NCI-H82 (cell line): ENCODE measurements at places on chromosomes 4 and X.
A peak's percentile ranks its signal among the peaks of the same experiment; 100 is the strongest.

DNA sequence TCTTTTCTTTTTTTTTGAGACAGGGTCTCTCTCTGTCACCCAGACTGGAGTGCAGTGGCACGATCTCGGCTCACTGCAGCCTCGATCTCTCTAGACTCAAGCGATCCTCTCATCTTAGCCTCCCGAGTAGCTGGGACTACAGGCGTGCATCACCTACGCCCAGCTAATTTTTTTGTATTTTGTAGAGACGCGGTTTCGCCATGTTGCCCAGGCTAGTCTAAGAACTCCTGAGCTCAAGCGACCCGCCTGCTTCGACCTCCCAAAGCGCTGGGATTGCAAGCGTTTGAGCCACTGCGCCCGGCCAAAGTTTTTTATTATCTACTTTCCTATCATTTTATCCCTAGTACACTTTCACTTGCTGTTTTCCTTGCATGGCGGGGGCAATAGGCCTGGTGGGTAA, 1.4 kb downstream of the UBA6 start:
- no peak for DNase-seq

- no peak for DNase-seq
These were observed 550.7 kb upstream of the SLIT2 start for GRCh38 chr4:19700992-19701391.

DNA sequence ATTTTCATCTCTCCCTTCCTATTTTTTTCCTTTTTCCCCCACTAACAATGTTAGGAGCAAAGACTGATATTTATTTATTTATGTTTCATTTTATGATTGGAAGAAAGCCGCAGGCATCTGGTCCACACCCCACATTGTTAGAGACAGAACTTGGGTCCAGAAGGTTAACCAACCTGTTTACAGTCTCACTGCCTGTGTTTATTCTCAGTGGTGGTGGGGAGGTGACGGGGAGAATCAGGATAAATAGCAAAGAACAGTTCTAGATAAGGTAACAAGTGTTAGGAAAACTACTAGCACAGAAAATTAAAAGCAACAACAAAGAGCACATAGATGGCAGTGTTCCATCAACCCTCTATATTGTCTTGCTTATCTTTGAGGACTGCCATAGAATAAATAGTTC, 301.7 kb upstream of the DIPK2B start:
- no peak for DNase-seq

- no peak for DNase-seq
These were observed 13.6 kb downstream of the UNC5C start for GRCh38 chr4:95535180-95535579.

DNA sequence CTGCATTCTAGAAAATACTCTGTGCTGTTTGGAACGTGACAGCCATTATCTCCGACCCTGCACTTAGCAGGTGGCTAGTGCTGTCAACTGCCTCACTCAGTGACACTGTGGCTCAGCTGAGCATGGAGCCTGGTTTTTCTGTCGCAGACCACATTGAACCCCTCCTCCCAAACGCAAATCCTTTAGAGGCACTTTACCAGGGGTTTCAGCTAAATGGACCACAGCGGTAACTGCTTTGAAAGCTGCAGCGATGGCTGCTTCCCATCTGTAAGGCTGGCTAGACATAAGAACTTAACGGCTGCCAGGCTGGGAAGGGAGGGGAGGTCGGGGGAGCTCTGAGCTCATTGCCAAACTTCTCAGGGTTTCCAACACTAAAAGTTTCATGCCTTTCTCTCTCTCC, 8.1 kb downstream of the SLC34A2 start:
- DNase-seq, result no peak

DNA sequence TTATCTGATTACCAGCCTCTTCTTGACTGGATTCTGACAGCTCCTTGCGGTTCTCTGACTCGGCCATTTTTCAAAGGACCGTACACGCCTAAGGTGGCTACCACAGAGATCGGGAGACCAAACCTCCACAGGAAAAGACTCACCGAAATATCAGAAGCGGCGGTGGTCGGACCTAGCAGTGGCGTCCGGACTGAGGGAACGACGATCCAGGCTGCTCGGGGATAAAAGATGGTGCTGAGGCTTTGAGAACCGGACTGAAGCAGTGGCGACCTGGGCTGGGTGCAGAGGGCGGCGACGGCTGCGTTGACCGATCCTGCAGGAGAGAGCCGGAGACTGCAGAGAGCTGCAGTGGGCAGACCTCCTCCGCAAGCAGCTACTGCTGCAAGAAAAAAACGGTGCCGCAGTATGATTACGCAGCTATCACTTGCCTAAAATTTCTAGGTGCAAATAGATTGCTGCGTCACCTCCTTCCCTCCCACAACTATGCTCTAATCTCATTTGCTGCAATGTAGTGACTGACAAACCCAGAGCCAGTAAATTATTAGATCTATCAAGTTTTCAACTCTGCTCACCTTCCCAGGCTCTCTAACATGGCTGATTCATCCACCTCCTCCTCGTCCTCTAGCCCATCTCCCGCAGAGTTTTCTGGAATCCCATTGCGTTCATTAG, at the start of gene NAP1L2:
TSS of gene NAP1L2 (minus strand) at position 426 of the 669 bp plus-strand sequence. CDS start at position 67, 359 bp downstream.
- DNase-seq, result peak; percentile 13

DNA sequence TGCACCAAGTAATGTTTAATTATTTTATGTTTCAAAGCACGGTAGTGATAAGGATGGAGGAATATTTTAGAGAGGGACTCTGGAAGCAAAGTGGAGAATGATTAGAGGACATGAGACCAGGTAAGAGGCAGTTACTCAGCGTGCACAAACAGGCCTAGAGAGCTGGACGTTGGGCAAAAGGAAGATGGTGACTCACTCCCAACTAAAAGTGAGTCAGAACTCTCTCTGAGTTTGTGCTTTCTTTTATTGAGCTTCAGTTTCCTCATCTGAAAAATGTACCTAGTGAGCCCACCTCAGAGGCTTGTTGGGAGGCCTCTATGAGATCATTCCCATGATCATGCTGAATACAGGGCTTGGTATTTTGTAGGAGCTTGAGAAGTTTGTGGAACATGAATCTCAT, 1.6 kb upstream of the ZC4H2 start:
- no peak for DNase-seq

DNA sequence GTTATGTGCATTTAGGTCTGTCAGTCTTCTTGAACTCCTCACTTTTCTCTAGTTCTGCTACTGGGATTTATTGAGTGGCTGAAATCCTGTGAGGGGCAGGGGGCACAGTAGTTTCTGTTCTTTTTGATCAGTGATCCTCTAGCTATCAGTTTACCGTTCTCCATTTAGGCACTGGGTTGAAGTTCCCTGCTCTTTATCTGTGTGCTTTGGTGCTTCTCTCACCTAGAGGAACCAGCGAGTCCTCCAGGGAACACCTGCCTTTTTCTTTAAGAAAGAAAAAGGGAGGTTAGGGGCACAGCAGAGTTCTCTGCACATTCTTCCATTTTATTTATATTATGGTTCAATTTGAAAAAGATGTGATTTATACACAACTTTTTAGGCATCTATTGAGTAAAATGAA, 503.0 kb upstream of the AGA start:
- no peak for DNase-seq

DNA sequence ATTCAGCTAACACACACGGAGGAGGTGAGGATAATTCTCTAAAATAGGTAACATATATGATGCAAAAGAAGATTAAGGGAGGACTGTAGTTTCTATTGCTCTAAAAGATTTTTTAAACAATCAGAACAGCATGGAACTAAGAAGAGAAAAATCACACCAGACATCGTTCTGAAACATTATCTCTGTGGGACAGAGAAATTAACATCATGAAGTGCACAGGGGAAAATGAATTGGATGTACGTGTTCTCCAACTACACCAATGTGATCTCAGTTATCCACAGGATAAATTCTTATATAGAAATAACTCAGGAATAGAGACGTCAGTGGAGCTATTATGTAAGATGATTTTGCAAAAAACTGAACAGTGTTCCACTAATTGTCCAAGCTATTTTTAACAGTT, 614.1 kb upstream of the HS3ST1 start:
- DNase-seq, result no peak

DNA sequence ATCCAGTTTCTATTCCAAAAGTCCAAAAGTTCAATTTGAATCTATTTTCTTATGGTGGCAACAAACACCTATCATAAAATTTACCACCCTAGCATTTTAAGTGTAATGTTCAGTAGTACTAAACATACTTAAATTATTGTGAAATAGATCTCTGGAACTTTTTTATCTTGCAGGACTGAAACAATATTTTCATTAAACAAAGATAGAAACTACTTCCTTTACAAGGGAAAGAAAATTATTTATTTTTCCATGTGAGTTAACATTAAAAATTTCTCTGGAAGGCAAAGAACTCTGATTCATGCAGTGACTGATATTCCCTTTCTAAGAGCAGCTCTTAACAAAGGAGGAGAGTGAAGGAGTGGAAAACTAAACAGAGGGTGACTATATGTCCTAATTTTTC, 40.2 kb downstream of the ADH7 start:
- no peak for DNase-seq

DNA sequence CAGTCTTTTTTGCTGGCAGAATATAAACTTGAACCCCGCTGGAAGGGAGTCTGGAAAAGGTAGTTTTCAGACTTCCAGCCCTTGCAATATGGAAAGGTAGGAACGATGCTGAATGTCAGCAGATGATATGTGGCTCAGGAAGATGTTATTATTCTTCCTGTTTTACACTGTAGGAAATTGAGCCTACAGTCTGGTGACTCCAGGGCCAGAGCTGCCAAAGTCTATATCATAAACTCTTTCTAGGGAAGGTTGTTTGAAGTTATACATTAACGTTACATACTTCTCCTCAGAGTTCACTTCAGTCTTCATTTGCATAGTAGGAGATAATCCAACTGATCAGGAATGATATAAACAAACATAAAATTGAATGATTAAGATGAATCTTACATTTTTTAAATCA, 141.3 kb downstream of the FAT4 start:
- DNase-seq, result no peak

DNA sequence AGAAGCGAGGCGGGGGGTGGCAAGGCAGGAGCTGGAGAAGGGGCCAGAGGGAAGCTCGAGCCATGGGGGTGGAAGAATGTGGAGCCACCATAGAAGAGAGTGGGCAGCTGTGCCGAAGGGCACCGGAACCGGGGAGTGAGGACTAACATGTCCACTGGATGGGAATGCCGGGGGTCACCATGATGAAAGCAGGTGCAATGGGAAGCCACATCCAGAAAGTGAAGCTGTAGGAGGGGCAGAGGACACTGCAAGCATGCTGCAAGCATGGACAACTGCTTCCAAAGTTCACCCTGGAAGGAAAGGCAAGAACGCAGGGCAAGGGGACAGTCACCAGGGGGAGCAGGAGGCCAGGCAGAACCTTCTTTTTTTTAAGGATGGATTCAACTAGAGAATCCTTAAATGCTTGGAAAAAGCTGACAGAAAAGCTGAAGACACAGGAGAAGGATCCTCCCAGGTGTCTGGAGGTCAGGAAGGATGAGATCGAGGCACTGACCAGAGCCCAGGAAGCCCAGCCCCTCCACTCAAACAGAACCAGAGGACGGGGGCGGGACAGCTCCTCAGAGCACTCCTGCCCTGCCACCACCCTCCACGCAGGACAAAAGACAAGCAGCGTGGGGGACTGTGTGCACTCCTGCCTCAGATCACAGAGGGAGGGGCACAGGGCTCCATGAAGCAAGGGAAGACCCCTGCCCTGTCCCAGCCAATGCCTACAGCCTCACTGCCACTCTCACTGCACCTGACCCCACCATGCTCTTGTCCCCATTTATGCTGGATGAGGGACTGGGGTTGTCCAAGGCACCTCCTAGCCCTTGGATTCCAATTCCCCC, 169.2 kb downstream of the AFAP1 start:
- DNase-seq, result peak; percentile 10

DNA sequence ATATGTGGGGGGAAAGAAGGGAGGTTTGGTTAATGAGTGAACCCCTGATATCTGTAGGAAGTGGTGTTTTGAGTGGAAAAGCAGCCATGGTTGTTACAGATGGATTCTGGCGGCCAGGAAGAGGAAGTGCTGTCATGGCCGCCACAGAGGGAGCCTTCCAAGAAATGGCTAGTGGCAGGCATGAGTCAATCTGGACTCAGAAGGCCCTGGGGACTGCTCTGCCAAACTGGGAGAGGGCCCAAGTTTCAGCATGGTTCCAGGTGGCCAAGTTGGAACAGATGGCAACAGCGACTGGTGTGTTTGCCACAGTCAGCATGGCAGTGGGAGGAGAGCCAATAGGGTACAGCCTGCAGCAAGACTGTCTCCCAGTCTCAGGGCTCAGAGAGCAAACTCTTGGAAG, 32.5 kb downstream of the ETDB start:
- DNase-seq, result no peak

GRCh38 chr4:94634271-94634670, 123.5 kb upstream of the BMPR1B start:
- peak; percentile 15 for DNase-seq

- DNase-seq, result peak; percentile 52
These were observed 721 bp upstream of the MAOA start for GRCh38 chrX:43655151-43656004.

- no peak for DNase-seq
These were observed 146.4 kb upstream of the NOCT start for GRCh38 chr4:138869165-138869564.

DNA sequence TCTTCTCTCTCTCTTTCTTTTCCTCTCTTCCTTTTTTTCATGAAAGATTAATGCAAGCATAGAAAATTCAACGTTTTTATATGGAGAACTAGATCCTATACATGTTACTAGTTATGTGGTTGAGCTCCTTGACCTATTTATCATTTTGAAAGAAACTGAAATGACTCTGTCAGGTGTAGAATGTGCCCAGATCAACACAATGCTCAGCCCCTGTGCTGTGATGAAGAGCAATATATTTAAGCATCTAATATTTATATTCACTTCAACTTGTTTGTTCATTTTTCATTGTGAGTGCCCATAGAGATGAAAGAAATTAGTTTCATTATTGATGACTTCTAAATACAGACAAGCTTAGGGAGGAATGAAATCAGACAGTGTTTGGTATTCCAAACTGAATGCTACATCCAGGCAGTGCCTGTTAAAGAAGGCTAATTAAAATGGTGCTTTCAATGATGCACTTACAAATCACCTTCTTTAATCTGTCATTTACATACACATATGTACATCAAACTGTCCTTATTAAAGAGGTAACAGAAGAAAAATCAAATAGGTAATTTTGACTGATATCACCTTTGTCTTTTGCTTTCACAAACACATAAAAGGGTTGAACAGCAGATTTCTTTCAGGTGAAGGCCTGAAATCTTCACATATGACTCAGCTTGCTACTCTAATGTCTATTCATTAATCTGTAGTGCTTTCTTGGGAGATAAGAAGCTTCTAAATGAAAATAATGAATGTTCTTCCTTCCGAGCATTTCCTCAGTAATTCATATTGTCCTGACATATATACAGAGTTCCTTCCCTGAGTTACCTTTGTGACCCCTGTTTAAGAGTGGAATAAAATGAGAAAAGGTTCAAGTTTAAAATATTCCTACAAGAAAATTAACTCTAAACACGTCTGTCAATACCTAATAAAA, 915.9 kb downstream of the PDHA2 start:
- no peak for DNase-seq

DNA sequence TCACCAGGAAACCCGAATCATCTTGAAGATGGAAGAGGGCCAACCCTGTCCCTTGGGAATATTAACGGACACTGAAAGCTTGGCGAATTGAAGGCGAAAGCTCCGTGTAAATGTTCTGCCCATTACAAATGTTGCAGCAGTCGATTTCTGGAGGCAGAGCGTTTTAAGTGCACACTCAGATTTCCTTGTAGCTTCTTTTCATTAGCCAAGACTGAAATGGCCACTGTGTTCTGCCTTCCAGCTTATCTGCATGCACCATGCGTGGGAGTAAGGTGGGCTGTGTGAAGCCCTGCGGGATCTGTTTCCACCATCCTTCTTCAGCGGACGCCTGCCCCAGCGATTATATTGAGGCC, 1.3 kb downstream of the SMIM20 start:
- peak; percentile 71 for DNase-seq

GRCh38 chr4:151205722-151206121, 71.2 kb upstream of the PRSS48 start:
- DNase-seq, result no peak

GRCh38 chr4:39525822-39526690, 1.2 kb downstream of the UGDH start:
- peak; percentile 16 for DNase-seq
